ENCODE measurements at places on chromosomes 3 and 15.
A peak's percentile ranks its signal among the peaks of the same experiment; 100 is the strongest.

GRCh38 chr3:187684880-187685279 lies 14.7 kb upstream of the SST start:
- H3K27me3 ChIP-seq = no peaks in the 10 kb centered on the region
- H3K4me1 ChIP-seq = no peaks in the 10 kb centered on the region
- H3K36me3 ChIP-seq = no peaks in the 10 kb centered on the region
- H3K4me3 ChIP-seq = no peak overlapping the region
- DNase-seq = no peak

DNA sequence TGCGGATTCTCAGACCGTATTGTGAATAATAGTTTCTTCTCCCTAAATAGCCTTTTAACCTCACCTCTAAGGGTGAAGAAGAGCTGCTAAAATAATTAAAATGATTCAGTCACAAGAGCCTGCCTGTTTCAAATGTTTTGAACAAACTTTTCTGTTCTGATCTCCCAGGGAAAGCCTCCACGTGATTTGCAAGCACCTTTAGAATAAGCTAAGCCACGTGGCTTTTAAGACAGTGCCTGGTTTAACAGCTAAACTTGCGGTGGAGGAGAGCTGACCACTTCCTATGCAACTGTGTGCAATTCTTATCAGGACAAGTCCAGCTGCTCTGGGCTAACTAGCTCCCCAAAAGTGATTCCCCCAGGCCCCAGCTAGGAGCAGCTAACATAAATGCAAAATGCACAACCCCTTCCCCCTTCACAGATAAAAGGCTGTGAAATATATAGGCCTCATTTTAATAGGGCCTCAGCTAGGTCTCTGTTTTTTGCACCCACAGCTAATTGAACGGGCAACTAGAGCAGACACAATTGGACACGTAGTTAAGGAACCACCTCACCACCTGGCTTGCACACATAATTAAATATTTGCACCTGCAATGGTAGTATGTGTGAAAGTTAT lies 401.2 kb upstream of the NR2F2 start:
- no peaks in the 10 kb centered on the region for H3K27me3 ChIP-seq
- H3K4me1 ChIP-seq = peaks cover 7% of the 10 kb centered on the region
- no peak overlapping the region for H3K27ac ChIP-seq

DNA sequence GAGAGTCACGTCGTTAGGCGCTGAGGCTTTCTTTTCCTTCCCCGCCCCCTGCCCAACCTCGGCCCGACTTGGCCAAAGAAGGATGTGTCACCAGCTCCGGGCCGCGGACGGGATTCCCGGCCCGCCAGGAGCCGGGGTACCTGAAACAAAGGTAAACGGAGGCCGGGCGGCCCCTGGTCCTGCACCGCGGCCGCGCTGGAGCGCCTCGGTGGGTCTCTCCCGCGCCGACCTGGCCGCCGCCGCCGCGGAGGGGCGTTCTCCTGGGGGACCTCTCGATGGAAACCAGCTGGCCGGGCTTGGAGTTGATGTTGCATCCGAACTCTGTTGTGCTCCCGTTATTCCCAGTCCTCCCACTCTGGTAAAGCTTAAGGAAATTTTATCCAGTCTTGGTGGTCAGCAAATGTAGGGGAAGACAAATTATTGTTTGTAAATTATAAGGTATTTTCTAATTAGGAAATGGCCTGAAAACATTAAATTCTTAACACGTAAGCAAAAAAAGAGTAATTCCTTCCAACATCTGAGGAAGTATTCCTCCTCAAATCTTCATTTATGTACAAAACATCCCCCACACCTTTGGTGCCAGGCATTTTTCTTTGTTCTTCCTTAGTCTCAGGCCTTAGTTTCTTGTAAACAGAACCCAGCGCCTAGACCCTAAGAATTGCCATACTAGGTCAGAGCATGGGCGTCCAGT lies 888 bp downstream of the PPP2R3A start:
- no peak for DNase-seq
- H3K27ac ChIP-seq = peak overlapping the region; percentile 58
- peak overlapping the region; percentile 73 for H3K4me3 ChIP-seq
- no peaks in the 10 kb centered on the region for H3K27me3 ChIP-seq
- peaks cover 28% of the 10 kb centered on the region for H3K4me1 ChIP-seq

GRCh38 chr3:117486719-117487716 lies 777.4 kb downstream of the TUSC7 start:
- H3K27me3 ChIP-seq = no peaks in the 10 kb centered on the region
- DNase-seq = no peak
- no peak overlapping the region for H3K4me3 ChIP-seq
- H3K27ac ChIP-seq = no peak overlapping the region
- H3K36me3 ChIP-seq = no peaks in the 10 kb centered on the region
- no peaks in the 10 kb centered on the region for H3K4me1 ChIP-seq

DNA sequence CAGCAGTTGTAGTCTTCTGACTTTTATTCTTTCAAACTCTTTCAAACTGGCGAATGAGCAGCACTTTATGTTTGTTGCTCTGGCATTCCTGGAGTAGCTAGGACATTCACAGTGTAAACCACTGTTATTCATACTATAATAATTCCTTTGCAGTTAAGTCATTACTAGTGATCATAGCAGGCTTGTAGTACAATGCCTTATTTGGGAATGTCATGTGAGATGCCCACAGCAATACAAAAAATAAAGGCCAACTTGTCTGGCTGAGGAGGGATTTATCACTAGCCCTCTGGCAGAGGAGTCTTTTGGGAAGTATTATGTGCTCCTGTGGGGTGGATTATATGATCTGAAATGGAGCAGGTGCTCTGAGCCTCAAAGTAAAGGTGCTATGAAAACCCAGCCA lies 197.2 kb downstream of the VGLL3 start:
- no peaks in the 10 kb centered on the region for H3K27me3 ChIP-seq
- peak overlapping the region; percentile 95 for H3K27ac ChIP-seq
- no peak overlapping the region for H3K4me3 ChIP-seq

GRCh38 chr15:68223171-68223570 lies 6.4 kb downstream of the CLN6 start:
- DNase-seq = no peak
- peaks cover 7% of the 10 kb centered on the region for H3K4me1 ChIP-seq
- no peak overlapping the region for H3K27ac ChIP-seq

DNA sequence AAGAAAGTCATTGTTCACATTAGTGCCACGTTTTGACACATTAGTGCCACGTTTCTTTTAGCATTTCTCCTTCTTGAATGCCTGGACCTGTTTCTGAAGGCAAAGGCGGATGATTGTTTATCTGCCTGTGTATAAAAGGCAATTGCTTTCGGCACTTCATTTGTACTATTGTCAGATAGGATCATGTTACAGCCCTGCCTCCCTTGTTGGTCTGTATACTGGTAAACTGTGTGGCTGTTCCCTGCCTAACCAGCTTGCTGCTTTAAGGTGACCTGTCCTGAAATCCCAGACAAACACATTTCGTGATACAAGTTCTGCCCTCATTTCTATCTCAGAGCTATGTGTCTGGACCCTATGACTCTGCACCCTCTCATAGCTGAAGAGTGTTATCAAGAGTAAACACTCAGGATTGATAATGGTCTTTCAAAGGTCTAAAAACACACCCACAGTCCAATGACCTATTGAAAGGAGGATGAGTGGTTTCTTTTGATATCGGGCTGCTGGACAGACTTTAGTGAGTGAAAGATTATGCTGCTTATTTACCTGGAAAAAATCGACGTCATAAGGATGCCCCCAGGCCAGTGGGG lies 276.3 kb upstream of the MCTP2 start:
- H3K4me1 ChIP-seq = no peaks in the 10 kb centered on the region
- no peaks in the 10 kb centered on the region for H3K36me3 ChIP-seq
- no peak for DNase-seq
- no peak overlapping the region for H3K27ac ChIP-seq
- H3K27me3 ChIP-seq = no peaks in the 10 kb centered on the region

- peaks cover 46% of the 10 kb centered on the region for H3K27me3 ChIP-seq
- no peaks in the 10 kb centered on the region for H3K36me3 ChIP-seq
- H3K4me1 ChIP-seq = peaks cover 10% of the 10 kb centered on the region
- no peak overlapping the region for H3K27ac ChIP-seq
- peak overlapping the region; percentile 39 for H3K4me3 ChIP-seq
- DNase-seq = peak; percentile 48
These were observed 416 bp upstream of the CORO2B start for GRCh38 chr15:68578175-68578979.

GRCh38 chr3:13018561-13019242 lies 54.5 kb downstream of the IQSEC1 start:
- H3K4me1 ChIP-seq = no peaks in the 10 kb centered on the region
- H3K4me3 ChIP-seq = no peak overlapping the region
- 0 out of 2 replicates have a peak, but pooled peaks cover 7% of the 10 kb centered on the region for H3K27me3 ChIP-seq
- no peak for DNase-seq
- H3K27ac ChIP-seq = no peak overlapping the region

GRCh38 chr3:114363554-114364202 lies 69.8 kb downstream of the TIGIT start:
- peak; percentile 11 for DNase-seq
- no peak overlapping the region for H3K27ac ChIP-seq
- H3K36me3 ChIP-seq = no peaks in the 10 kb centered on the region

DNA sequence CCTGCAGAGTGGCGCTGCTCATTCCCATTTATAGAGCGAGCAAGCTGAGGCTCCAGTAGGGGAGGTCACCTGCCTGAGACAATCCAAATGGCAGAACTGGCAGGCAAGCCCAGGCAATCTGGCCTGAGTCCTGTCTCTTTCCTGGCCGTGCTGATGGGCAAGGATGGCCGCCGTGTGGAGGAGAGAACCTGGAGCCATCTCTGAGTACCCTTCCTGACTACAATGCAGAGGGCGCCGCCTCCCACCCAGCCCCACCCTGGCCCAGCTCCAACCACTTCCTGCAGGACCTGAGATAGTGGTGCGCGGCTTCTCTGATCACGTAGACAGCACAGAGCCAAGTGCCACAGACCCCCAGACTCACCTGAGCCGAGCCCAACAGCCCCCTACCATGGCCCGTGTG lies 7.0 kb downstream of the TLR9 start:
- H3K4me1 ChIP-seq = peaks cover 12% of the 10 kb centered on the region
- H3K27me3 ChIP-seq = no peaks in the 10 kb centered on the region
- DNase-seq = no peak
- no peak overlapping the region for H3K27ac ChIP-seq
- peaks cover 27% of the 10 kb centered on the region for H3K36me3 ChIP-seq

GRCh38 chr3:182220471-182220870 lies 508.7 kb downstream of the SOX2 start:
- no peak for DNase-seq
- H3K36me3 ChIP-seq = no peaks in the 10 kb centered on the region
- H3K4me1 ChIP-seq = no peaks in the 10 kb centered on the region

- no peaks in the 10 kb centered on the region for H3K27me3 ChIP-seq
- no peak overlapping the region for H3K4me3 ChIP-seq
- peak overlapping the region; percentile 72 for H3K27ac ChIP-seq
These were observed 97.4 kb downstream of the KCNAB1 start for GRCh38 chr3:156217674-156218352.

DNA sequence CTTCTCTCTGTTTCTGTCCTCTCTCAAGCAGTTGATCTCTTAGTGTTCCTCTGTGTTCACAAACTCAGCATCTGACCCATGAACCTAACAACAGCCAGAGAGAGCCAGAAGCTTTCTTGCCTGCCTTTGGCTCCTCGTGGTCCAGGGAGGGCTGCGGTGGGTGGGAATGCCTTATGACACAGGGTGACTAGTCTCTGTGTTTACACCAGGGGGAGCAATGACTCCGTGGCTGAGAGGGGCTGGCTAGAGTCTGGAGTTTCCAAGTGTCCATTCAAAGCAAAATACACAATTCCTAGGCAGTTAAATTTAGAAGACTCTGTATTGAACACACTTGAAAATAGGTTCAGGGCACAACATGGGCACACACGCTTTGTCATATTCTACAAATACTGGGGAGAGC lies 370.0 kb upstream of the FRG2C start:
- H3K27me3 ChIP-seq = no peaks in the 10 kb centered on the region
- no peak overlapping the region for H3K4me3 ChIP-seq
- DNase-seq = no peak
- no peak overlapping the region for H3K27ac ChIP-seq
- H3K36me3 ChIP-seq = no peaks in the 10 kb centered on the region

- no peaks in the 10 kb centered on the region for H3K36me3 ChIP-seq
- no peak for DNase-seq
- no peak overlapping the region for H3K4me3 ChIP-seq
- H3K27me3 ChIP-seq = no peaks in the 10 kb centered on the region
- H3K27ac ChIP-seq = no peak overlapping the region
- no peaks in the 10 kb centered on the region for H3K4me1 ChIP-seq
These were observed 46.1 kb downstream of the CPA3 start for GRCh38 chr3:148911173-148911572.

GRCh38 chr3:116199063-116199462 lies 246.2 kb downstream of the LSAMP start:
- H3K4me1 ChIP-seq = no peaks in the 10 kb centered on the region
- no peak for DNase-seq
- no peaks in the 10 kb centered on the region for H3K36me3 ChIP-seq
- H3K4me3 ChIP-seq = no peak overlapping the region

GRCh38 chr15:69568173-69569009 lies 115.8 kb downstream of the RPLP1 start:
- no peaks in the 10 kb centered on the region for H3K27me3 ChIP-seq
- no peak overlapping the region for H3K4me3 ChIP-seq
- peaks cover 13% of the 10 kb centered on the region for H3K4me1 ChIP-seq
- H3K27ac ChIP-seq = no peak overlapping the region

- no peak overlapping the region for H3K4me3 ChIP-seq
- DNase-seq = peak; percentile 44
- no peak overlapping the region for H3K27ac ChIP-seq
- H3K27me3 ChIP-seq = no peaks in the 10 kb centered on the region
- H3K36me3 ChIP-seq = peaks cover 4% of the 10 kb centered on the region
These were observed 7.5 kb downstream of the HDGFL3 start for GRCh38 chr15:83200162-83200561.

DNA sequence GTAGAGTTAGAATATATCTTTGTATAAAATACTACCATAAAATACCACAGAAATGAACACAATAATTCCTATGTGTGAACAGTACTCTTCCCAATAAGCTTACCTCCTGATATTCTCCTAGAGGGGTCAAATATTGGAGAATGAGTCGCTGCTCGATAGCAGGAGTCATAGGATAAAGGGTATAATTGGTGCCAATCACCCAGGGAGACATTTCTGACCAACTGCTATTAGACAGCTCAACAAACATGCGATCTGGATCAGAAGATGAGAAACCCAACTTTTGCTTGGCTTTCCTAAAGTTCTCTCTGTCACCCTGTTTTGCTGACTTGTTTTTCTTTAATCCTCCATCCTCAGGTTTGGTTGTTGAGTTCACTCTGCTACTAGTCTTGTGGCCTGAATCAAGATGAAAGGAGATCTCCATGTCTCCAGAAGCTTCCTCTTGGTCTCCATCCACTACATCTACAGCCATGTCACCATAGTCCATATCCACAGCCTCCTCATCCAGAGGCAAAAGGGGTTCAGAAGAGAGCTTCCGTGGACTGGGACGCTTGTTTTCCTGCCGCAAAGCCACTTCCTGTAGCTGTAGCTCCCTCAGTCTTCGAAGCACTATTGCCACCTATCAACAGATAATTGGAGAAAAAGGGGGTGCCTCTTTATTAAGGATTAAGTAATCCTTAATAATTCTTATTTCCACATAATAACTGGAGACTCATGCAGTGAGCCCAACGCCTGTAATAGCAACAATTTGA lies 50.4 kb downstream of the RBM15B start:
- H3K36me3 ChIP-seq = peaks cover 20% of the 10 kb centered on the region
- no peak overlapping the region for H3K27ac ChIP-seq
- H3K4me1 ChIP-seq = no peaks in the 10 kb centered on the region
- H3K27me3 ChIP-seq = no peaks in the 10 kb centered on the region
- DNase-seq = no peak
